Stimulated activated CD8-positive, alpha-beta memory T cell treated with anti-CD3 and anti-CD28 coated beads, Interleukin-7, amount 100 ng/mL, for 4 hours (primary cell): ENCODE measurements at places on chromosomes 3 and 15.

DNA sequence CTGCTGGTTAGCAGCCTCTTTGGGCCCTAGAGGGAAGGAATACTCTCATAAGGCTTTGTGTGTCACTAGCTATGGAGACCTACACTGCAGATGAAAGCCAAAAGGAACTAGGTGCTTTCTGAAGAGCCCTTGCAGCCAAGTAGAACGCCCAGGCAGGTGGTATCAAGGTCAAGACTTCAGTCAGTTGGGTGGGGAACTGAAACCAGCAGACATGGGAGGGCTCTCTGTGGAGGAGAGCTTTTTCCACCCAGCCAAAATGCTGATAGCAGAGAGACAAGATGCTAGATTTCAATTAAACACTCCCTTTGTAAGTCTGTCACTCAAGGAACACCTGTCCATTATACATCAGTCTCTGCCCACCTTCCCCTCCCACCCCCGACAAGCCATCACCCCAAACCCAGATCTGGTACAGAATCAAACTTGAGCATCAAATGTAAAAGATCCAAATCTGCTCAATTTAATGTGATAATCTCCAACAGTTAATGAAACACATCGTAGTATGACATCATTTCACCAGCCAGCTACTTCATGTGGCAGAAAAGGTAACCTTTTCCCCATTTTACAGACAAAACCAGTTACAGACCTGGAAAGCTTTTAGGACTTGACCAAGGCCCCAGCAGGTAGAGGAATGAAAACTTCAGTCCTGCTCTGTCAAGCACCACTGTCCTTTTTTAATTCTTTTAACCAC, 14.6 kb downstream of the MRPS25 start:
- no peak for DNase-seq

- DNase-seq, result no peak
These were observed 20.7 kb downstream of the PPP1R2 start for GRCh38 chr3:195522254-195523023.

- no peak for DNase-seq
These were observed 50.0 kb downstream of the ROPN1B start for GRCh38 chr3:126018995-126019394.

DNA sequence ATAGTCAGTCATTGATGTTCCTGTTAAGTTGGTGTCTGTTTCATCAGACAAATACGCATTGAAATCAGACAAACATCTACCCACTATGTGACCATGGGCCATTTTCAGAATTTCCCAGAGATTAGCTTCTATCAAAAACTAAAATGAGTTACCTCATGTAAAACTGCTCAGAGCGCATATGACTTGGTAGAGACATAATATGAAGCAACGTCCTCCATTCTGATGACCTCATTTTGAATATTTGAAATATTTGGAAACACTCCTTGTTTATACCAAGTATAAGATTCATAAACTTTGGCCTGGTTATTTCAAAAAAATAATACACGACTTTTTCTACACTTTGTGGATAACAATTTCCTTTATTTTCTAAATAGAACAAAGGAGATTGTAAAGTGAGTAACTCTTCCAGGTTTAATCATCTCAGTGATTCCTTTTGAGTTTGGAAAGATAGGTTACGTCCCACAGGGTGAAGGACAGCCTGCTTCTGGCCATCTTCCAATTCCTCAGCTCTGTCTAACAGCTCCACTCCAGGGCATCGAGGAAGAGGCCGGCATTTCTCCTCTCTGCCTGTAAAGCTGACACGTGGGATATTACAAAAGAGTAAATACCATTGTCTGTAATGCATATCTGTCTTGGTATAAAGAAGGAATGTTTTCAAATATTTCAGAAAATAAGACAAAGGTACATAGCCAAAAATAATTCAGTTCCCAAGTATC, 122.6 kb downstream of the CADM2 start:
- DNase-seq, result no peak

GRCh38 chr15:38620851-38621594, 56.4 kb upstream of the RASGRP1 start:
- no peak for DNase-seq

DNA sequence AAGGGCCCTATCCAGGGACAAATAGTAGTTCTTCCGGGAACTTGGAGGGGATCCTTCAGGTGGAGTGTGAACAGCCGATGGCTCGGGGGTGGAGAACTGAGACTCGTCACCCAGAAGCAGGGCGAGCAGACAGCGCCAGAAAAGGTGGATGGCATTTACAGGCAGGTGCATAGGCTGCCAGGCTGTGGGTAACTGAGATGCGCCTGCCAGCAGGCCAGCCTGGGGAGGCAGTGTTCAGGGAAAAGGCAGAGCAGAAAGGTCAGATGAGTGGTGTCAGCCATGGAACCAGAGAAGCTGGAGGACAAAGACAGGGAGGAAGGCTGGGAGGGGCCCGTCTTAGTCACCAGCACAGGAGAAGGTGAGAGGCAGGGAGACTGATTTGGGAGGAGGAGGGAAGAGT, 53.0 kb upstream of the SEC22A start:
- no peak for DNase-seq

DNA sequence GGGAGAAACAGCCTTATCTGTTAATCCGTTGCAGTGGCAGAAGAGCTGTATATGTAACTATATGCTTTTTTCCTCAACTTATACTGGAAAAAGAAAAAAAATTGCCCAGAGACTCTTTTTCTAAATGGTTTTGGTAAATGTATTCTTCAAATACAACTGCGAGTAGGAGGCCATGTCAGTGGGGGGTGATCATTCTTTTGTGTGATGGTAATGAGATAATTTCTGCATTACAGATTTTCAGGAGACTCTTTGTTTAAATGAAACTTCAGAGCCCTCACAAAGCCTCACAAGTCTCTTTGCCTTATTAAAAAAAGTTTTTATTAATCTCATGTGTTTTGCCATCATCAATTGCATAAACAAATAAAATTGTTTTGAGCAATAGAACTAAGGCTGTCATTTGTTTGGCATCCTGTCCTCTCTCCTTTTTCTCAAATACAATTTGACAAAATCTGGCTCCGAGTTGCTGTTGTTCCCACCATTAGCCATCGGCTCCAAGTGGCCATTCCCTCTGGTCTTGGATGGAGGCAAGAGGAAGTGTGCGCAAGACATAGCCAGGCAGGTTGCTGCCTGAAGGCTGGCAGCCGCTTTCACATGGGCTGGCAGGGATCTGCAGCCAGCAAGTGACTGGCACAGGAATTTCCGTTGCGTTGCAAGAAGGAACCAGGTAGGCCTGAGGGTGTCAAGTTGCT, 116.7 kb downstream of the FNDC3B start:
- DNase-seq, result no peak

DNA sequence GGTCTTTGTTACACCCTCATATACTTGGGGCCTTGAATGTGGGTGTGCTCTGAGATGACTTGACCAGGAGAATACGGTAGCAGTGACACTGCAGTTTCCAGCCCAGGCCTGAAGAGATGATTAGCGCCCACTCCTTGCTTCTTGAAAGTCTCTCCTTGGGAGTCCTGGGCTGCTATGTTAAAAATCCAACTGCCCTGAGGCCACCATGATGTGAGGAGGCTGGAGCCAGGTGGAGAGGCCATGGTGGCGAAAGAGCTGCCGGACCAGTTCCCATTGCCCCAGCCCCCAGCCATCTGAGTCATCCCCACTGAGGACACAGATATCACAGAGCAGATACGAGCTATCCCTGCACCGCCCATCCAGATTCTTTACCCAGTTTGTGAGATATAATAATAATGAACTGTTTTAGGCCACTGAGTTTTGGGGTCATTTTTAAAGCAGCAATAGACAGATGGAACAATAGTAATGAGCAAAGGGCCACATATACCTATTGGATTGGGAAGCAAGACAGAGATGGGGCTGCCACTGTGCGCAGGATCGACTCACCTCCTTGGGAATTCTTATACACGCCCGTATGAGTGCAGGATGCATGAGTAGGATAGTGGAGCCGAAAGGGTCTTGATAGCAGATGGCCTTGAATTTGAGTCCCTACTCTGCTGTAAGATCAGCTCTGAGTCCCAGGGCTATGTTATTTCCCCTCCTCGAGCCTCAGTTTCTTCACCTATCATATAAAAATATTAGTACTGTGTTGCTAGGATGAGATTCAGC, 12.1 kb upstream of the GATA2 start:
- DNase-seq, result no peak

- DNase-seq, result no peak
These were observed 259.1 kb downstream of the OPA1 start for GRCh38 chr3:193851941-193852674.
